ACHN (cell line): ENCODE measurements at places on chromosomes 5 and 9.

GRCh38 chr5:45037927-45038326 is 229.2 kb downstream of the MRPS30 start:
- no peak for DNase-seq

- DNase-seq = no peak
These were observed 233.7 kb downstream of the ADAMTSL1 start for GRCh38 chr9:18707489-18708205.

DNA sequence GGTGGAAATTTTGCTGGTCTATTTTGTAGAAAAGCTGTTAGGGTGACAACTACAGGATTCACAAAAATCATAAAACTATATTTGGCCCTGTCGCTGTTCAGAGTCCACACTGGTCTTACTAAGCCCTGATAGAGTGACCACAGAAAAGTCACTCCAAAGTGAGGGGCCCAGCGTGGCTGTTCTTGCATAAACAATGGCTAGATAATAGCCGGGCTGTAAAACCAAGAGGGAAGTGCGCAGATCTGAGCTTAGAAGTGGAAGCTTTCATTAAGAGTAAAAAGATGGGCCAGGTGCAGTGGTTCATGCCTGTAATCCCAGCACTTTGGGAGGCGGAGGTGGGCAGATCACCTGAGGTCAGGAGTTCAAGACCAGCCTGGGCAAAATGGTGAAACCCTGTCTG is 15.5 kb upstream of the CTSL start:
- DNase-seq = no peak

DNA sequence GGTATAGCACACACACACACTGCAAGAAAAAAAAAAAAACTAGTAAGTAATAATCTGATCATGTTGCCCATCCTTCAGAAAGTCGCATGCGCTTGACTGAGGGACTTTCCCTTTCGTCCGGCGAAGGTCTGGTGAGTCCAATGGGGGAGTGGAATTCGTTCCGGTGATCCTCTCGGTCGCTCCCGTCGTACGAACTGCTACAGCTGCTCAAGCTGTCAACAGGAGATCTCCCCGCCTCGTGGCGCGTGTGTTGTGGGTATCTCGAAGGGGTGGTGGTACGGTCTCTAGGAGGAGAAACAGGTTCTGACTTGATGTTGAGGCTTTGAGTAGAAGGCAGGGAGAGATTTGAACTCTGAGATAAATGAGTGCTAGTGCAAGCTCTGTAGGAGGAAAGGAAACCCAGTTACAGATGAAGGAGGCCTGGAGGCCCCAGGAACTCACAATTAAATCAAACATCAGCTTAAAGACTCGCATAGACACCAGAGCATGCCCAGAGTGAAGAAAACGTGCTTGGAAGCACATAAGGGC is 160.4 kb downstream of the MEF2C start:
- no peak for DNase-seq

DNA sequence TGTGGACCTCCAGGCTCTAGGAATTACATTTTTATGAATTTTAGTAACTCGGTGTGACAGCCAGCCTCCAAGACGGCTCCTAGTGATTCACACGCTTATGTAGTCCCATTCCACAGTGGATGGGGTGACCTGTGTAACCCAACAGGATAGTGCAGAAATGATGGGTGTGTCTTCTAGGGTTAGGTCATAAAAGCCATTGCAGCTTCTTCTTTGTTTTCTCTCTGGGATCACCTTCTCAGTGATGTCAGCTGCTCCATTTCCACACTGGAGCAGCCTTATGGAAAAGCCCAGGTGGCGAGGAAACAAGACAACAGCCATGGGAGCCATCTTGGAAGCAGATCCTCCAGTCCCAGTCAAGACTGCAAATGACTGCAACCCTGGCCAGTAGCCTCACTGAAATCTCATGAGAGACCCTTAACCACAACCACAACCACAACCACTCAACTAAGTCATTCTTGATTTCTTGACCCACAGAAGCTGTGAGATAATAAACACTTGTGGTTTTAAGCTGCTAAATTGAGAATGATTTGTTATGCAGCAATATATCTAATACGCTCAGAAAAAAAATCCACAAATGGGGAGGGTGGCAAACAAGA is 5.1 kb upstream of the GNPDA1 start:
- DNase-seq = no peak

GRCh38 chr9:114110180-114110579 is 11.1 kb upstream of the KIF12 start:
- DNase-seq = peak; percentile 83

DNA sequence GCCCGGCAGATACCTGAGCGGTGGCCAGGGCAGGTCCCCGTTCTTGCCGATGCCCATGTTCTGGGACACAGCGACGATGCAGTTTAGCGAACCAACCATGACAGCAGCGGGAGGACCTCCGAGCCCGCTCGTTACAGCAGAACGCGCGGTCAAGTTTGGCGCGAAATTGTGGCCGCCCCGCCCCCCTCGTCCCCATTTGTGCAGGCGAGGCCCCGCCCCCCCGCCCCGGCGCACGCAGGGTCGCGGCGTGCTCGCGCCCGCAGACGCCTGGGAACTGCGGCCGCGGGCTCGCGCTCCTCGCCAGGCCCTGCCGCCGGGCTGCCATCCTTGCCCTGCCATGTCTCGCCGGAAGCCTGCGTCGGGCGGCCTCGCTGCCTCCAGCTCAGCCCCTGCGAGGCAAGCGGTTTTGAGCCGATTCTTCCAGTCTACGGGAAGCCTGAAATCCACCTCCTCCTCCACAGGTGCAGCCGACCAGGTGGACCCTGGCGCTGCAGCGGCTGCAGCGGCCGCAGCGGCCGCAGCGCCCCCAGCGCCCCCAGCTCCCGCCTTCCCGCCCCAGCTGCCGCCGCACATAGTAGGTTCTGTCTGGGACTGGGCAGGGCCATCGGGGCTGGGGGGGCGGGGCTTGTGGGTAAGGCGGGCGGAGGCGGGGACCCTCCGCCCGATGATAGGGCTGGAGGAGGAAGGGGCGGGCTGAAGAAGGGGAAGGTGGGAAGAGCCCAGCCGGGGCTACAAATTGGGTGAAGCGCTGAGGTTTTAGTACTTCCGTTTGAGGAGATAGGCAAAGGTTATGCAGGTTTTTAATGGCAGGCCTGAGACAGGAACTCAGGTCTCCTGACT is at the start of the genes DHFR and MSH3:
Gene DHFR (minus strand): TSS at position 593 of the 840 bp plus-strand sequence. CDS start 494 bp downstream, at position 99.
Gene MSH3 (plus strand): TSS at position 262 of the 840 bp plus-strand sequence. CDS start 76 bp downstream, at position 338.
- DNase-seq = peak; percentile 89

DNA sequence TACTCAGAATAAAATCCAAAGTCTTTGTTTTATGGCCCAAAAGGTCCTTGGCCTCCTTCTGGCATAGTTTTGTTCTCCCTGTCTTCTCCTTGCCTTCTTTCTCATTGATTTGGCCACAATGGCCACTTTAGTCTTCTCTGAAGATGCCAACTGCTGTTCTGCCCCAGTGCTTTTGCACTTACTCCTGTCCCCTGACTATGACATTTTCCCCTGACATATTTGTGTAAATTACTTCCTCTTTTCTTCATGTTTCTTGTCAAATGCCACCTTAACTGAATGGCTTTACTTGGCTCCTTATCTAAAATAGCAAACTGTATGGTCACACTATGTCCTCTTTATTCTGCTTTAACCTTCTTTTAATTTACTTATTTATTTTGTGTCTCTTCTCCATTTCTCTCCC is 484.7 kb upstream of the ARRDC3 start:
- no peak for DNase-seq

GRCh38 chr5:38316544-38317224 is 58.3 kb downstream of the EGFLAM start:
- DNase-seq = no peak

- DNase-seq = no peak
These were observed 10.2 kb downstream of the UBE2QL1 start for GRCh38 chr5:6458833-6459232.

GRCh38 chr5:135371622-135372232 is 27.3 kb downstream of the MACROH2A1 start:
- no peak for DNase-seq
